ENCODE measurements at places on chromosomes 3 and 15.

DNA sequence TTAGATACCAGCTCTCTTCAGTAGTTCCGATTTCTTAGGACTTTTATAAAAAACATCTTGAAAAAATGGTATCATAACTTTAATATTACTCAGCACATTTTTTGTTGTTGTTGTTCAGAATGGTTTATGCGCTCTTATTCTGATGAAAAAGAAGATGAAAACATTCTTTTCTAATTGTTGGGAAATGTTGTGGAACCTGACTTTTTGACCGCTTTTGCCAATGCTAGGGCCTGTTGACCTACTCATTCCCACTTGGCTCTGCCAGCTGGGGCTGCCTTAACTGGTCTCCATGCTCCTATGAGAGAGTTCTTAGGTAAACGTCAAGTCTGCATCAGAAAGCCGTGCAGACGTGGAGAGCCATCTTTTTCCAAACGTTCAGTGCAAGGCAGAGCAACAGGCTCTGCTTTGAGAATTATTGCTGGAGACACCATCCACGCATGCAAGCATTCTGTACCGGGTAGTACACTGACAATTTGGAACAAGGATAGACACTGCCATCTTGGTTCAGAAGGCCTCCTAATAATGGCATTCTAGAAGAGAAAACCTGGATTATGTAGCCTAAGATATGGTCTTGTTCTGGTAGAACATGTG is 176.8 kb downstream of the GHSR start:
- DNase-seq, result no peak

GRCh38 chr15:100807028-100807427 is 72.6 kb upstream of the ALDH1A3 start:
- DNase-seq, result no peak

DNA sequence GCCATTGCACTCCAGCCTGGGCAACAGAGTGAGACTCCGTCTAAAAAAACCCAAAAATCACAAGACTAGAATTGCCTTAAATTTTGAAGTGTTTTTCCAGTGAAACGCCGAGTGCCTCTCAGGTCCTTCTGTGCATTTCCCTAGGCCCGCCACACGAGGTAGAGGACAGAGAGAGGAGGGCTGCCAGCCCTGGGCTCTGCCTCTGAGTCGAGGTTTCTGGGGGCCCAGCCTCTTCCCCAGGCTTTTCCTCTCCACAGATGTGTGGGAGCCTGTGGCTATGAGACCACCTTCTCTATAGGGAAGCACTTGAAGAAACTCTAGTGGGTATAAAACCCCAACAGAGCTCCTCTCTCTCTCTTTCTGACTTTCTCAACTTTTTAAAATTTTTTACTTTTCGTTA is 10.9 kb upstream of the EHD4 start:
- no peak for DNase-seq

DNA sequence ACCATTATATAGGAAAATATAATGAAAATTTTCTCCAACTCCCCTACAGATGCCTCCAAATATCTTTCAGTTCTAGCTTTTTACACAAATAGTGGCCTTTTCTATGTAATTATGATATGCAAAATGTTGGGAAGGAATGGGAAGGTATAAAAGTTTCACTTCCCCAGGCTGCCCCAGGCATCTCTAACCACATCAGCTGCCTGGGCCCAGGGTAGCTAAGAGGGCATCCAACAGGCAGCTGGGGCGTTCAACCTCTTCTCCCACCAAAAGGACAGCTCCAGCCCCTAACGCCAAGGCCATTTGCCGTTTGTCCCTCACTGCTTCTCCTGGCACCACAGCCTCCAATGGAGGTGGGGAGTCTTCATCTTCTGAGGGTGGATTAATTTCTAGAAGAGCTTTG is 188.1 kb upstream of the TSC22D2 start:
- no peak for DNase-seq

GRCh38 chr15:66700412-66700801 is 1.6 kb upstream of the SMAD6 start:
- no peak for DNase-seq

- no peak for DNase-seq
Observed at GRCh38 chr15:73035221-73035620, 17.0 kb upstream of the NEO1 start.

GRCh38 chr3:126021224-126021623 is 52.2 kb downstream of the ROPN1B start:
- no peak for DNase-seq

GRCh38 chr15:75069301-75069925 is 46.0 kb downstream of the PPCDC start:
- no peak for DNase-seq

GRCh38 chr15:70252951-70253320 is 155.2 kb upstream of the TLE3 start:
- no peak for DNase-seq

GRCh38 chr3:42192334-42193200 is 73.4 kb downstream of the CCK start:
- no peak for DNase-seq

- no peak for DNase-seq
Observed at GRCh38 chr3:189084620-189085019, 87.2 kb upstream of the TPRG1 start.
